ENCODE measurements at places on chromosomes 1 and 21.

DNA sequence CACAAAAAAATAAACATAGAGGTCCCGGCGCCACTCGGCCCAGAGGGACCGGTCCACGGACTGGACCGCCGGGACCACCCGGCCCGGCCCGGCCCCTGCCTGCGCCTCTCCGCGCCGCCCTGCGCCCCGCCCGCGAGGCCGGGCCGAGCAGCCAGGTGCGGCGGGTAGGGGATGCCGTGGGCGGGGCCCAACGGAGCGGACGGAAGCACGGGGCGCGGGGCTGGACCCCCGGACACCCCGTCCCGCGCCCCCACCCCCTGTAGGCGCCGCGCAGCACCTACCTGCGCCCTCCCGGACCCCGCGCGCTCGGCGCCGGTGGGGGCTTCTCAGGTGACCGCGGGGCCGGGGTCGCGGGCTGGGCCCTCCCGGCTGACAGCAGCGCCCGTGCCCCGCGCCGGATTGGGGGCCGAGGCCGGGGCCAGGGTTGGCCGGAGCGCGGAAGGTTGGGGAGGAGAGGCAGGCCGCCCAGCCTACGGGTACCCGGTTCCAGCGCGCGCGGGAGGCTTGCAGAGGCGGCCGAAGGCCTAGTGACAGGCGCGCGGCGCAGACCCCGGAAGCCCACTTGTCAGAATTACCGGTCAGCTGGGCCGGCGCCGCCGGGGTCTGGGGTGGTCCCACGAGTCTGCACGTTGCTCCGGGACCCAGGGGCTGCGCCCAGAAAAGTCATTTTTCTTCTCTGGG, 351.9 kb upstream of the CAMK1G start:
- no peak for DNase-seq

GRCh38 chr1:13864760-13865159, 164.8 kb downstream of the PRDM2 start:
- no peak for DNase-seq

GRCh38 chr1:228341450-228341813, 65.2 kb downstream of the TRIM11 start:
- no peak for DNase-seq

DNA sequence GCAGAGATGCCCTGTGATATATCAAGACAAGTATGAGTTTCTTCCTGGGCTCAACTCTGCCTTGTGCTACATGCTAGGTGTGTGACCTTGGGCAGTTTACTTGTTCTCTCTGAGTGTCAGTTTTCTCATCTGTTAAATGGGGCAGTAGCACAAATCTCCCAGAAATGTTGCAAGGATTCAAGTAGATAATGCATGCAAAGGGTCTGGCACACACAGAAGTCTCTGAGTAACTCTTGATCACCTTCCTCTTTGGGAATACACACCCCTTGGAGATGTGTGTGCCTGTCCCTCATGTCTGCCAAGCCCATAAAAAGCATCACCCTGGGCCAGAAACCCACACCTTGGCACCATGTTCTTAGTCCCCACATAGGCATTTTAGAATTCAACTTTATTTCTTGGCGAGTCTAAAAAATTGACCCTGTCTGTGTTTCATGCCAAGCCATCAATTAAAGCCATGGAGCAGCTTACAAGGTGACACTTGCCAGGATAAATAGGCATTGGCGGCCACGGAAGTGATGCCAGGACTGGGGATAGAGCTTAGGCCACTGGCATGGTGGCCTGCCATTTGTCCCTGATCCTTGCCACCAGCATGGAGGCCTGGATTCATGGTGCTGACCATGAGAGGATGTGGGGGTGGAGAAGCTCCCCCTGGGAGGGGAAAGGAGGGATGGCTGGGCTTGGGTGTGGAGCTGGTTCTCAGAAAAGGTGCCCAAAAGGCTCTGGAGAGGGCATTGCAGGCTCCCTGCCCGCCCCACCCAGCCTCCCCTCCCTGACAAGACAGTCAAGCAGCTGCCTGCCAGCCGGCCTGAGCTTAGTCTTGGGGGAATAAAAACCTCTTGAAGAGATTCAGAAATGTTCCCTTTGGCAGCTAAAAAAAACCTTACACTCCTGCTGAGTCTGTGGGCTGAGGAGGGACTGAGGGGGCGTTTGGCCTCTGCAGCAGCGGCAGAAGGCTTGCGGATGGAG, 118.0 kb upstream of the IPO9 start:
- no peak for DNase-seq

GRCh38 chr1:43239484-43239883, 30.3 kb upstream of the TMEM125 start:
- DNase-seq, result no peak

GRCh38 chr1:68746378-68746777, 249.5 kb upstream of the DEPDC1 start:
- no peak for DNase-seq

DNA sequence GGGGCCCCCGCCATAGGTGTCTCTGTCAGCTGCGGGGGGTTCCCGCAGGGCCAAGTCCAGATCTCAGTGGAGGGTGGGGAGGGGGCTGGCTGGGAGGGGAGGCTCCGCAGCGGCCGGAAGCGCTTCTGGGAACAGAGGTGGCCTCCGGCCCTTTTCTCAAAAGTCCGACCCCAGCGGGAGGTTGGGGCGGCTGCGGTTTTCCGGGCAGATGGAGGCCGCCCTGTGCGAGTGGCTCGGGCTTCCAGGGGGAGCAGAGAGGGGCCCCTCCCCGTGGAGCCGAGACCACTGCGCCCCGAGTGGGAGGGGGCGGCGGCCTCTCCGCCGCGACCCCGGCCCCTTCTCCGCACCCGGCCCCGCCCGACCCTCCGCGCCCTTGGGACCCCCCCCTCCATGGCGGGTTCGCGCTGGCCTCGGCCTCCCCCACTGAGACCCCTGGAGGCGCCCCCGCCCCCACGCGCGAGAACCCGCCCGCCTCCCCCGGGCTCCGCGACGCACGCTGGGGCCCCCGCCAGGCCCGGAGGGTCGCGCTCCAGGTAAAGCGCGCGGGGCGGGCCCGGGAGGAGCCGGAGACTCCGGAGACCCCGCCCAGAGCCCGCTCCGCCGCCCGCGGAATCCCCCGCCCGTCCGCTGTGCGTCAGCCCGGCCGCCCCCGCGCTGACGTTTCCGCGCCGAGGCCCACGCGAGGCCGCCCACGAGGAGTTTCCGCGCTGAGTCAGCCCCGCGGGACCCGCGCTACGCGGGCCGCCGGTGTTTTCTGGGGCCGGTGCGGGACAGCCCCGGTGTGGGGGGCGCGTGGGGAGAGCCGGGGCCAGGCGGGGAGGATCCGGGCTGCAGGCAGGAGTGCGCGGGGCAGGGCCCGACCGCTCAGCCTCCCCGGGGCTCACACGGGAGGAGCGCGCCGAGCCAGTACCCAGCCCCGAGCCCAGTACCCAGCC, 5.2 kb downstream of the TNFRSF18 start:
- no peak for DNase-seq

- no peak for DNase-seq
Observed at GRCh38 chr1:27650171-27650538, 15.2 kb upstream of the FGR start.

- DNase-seq, result no peak
Observed at GRCh38 chr1:5465281-5465711, 526.9 kb downstream of the NPHP4 start.

DNA sequence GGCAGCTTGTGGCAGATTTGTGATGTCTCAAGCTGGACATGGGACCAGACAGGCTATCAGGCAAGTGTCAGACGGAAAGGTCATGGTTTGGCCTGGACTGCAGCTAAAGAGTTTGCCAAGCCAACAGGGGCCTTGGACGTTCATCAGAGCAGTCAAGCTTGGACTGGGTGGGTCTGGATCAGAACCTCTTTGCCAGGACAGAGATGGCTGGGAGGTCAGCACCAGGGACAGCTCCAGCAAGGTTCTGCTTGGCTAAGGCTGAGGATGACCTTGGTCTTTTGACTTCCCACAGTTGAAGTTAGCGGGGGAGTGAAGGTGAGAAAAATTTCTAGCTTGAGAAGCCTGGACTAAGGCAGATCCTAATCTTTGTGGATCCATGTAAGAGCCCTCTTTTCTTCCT, 68.1 kb downstream of the GRIK3 start:
- no peak for DNase-seq

DNA sequence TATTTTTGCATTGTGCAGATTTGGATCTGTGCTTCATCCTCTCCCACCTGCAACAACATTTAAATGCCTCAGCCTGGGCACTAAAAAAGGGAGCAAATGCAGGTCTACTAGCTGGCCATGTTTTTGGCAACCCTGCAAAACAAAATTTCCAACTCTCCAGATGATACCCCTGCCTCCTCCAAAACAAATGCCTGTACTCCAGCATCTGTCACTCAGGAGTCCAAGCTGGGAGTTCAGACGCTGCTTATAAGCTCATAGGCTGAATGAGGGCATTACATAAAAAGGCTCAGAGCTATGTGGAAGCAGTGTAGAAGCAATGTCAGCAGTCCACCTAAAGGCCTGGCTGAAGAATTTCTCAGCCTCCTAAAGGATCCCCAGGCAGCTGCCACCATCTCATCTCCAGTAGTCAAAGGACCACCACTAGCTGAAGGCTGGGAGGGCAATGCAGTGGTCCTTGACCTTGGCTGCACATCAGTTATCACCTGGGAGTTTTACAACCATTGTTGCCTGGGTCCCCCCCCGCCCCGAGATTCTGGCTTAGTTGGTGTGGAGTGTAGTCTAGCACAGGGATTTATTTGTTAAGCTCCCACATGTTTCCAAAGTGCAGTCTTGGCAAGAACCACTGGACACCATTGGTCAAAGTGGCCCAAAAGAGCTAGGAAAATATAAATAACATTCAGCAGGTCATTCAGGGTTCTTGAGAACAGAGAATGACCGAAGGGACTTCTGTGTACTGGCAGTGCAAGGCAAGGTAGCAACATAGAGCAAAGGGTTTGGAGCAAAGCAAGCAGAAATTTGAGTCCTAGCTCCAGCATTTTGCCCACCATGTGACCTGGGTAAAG, 57.2 kb downstream of the ITPKB start:
- no peak for DNase-seq

- no peak for DNase-seq
Observed at GRCh38 chr1:198878566-198878965, 239.7 kb downstream of the PTPRC start.

- DNase-seq, result no peak
Observed at GRCh38 chr1:40840526-40841323, 21.4 kb downstream of the CITED4 start.

GRCh38 chr1:3712573-3713535, 39.4 kb upstream of the CCDC27 start:
- no peak for DNase-seq

DNA sequence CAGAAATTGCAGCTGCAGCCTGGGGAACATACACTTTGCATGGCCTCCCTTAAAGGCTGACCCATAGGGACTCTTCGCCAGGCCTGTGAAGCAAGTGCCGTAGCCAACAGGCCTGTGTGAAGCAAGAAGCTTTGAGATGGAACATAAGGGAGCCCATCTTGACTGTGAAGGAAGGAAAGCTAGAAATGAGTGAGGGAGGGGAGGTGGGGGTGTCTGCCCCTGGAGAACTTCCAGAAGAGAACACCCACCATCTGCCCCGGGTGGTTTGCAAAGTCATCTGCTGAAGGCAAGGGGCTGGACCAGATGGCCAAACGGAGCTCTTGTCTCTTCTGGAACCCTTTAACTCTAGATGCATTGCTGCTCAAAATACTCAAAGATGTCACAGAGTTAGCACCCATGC, 103.3 kb upstream of the GRIK3 start:
- no peak for DNase-seq

DNA sequence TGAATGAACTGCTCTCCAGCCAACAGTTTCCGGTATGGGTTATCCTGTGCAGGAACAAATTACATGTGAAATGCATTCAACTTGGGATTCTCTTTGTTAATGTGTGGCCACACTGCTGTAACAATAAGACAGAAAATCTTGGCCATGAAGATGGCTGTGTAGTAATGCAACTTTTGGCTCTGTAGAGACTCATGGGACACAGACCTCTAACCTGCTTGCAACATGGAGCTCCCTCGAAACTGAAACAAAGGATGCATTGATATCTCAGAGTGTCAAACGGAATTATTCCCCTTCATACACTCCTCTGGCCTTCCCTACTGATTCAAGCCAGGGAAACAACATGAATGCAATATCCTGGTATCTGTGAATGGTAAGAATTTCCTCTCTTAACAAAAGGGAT, 559.3 kb upstream of the ZRANB2 start:
- DNase-seq, result no peak

DNA sequence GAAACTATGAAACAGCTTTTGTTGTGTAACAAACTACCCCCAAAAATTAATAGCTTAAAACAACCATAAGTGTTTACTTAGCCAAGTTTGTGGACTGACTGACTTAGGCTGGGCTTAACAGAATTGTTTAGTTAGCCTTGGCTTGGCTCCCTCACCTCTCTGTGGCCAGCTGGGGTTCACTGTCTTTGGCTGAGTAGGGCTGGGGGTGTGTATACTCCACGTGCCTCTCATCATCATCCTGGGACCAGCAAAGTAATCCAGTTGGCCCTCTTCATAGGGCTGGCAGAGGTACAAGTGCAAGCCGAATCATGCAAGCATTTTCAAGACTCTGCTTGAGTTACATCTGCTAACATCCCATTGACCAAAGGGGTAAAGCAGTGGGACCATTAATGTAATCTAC, 252.3 kb downstream of the BRINP2 start:
- DNase-seq, result no peak

DNA sequence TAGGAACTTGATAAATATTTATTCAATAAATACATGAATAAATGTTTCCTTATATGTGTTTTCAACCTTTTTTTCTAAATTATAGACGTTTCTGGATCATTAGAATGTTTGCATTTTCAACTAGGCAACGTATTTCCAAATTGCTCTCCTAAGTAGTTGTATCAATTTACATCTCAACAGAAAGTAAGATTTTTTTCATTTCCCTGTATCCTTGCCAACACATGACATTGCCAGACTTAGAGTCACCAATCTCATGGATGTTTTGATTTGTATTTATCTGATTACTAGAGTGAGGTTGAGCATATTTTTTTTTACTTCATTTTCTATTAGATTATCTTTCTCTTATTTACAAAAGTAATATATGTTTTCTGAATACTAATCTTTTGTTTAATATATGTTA, 22.2 kb upstream of the SMG7 start:
- no peak for DNase-seq

DNA sequence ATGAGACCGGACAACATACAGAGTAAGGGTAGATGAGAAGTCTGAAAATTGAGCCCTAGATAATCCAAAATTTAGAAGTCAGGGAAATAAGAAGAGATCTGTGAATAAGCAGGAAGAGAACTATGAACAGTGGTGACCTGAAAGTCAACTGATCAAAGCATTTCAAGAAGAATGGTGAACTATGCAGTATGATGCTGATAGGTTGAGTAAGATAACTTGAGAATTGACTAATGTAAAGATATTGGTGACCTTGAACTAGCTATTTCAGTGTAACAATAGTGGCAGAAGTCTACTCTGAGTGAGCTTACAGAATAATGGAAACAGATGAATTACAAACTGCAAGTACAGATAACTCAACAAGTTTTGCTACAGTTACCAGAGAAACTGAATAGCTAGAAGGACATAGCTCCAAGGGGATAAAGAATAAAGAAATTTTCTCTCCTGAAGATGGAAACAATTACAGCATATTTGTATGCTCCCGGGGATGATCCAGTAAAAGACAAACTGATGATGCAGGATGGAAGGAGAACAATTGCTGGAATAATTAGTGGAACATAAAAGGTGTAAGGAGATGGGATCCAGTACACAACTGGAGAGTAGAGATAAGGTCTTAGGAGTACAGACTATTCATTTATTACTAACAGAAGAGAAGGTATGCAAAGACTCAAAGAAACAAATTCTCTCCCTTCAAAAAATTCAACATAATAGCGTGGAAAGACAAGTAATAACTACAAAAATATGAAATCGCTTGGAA, 10.9 kb downstream of the NRDC start:
- no peak for DNase-seq

Measured in foreskin keratinocyte (primary cell).